Fibroblast of skin of right quadriceps (primary cell): ENCODE measurements at places on chromosomes 7 and 10.
A peak's percentile ranks its signal among the peaks of the same experiment; 100 is the strongest.

- DNase-seq = no peak
These were observed 28.9 kb downstream of the ADAP1 start for GRCh38 chr7:925601-926000.

GRCh38 chr7:130673066-130673465 is 4.5 kb upstream of the COPG2 start:
- DNase-seq = peak; percentile 20

- no peak for DNase-seq
These were observed 5.3 kb upstream of the REPIN1 start for GRCh38 chr7:150363370-150363769.

GRCh38 chr7:130346177-130346905 is 1.7 kb downstream of the CPA5 start:
- no peak for DNase-seq

- DNase-seq = peak; percentile 29
These were observed 44.7 kb downstream of the GRK5 start for GRCh38 chr10:119252051-119252465.

GRCh38 chr10:75803816-75804552 is 372.6 kb downstream of the LRMDA start:
- DNase-seq = no peak

GRCh38 chr10:100878291-100878910 is 34.4 kb upstream of the SLF2 start:
- DNase-seq = peak; percentile 78

DNA sequence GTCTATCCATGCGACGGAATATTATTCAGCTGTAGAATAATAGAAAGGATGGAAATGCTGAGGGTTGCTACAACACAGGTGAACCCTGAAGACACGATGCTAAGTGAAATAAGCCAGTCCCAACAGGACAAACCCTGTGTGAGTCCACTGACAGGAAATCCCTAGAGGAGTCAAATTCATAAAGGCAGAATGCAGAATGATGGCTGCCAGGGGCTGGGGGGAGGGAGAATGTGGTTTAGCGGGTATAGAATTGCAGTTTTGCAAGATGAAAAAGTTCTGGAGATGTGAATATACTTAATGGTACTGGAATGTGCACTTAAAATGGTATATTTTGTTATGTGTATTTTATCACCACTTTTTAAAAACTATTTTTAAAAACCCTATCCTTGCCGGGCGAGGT is 36.9 kb upstream of the DOCK1 start:
- DNase-seq = peak; percentile 46

GRCh38 chr7:130939321-130940095 is 205.5 kb upstream of the KLF14 start:
- no peak for DNase-seq

GRCh38 chr7:151795168-151795811 is 81.6 kb downstream of the PRKAG2 start:
- no peak for DNase-seq

GRCh38 chr7:29019387-29019786 is 61.3 kb upstream of the TRIL start:
- DNase-seq = no peak
